Mammary epithelial cell (primary cell): ENCODE measurements at places on chromosomes 5 and 9. TPM values are rescaled to one million over a fixed set of nuclear protein-coding genes. Genes with fewer than 3 reads are reported as not detected.

EMB gene
- polyA plus RNA-seq: 34.7 TPM

SPINK7 gene
- not detected for polyA plus RNA-seq

ROPN1L gene
- polyA plus RNA-seq: 0.18 TPM

PCDHA4 gene
- not detected for polyA plus RNA-seq

DRD1 gene
- polyA plus RNA-seq: not detected

SLC28A3 gene
- 0.12 TPM for polyA plus RNA-seq

TAS2R1 gene
- polyA plus RNA-seq: not detected

RLN2 gene
- polyA plus RNA-seq: 0.67 TPM

FOXD4 gene
- 0.10 TPM for polyA plus RNA-seq

TRIM36 gene
- polyA plus RNA-seq: 3.5 TPM

CCDC183 gene
- 0.05 TPM for polyA plus RNA-seq

GABBR2 gene
- not detected for polyA plus RNA-seq

WNT8A gene
- polyA plus RNA-seq: not detected

ELOVL7 gene
- 5.6 TPM for polyA plus RNA-seq

WDR31 gene
- polyA plus RNA-seq: 1.3 TPM

SLIT3 gene
- polyA plus RNA-seq: 21.7 TPM

FAM169A gene
- polyA plus RNA-seq: 7.0 TPM

ADGRV1 gene
- polyA plus RNA-seq: 0.02 TPM

FAM200C gene
- polyA plus RNA-seq: 1.3 TPM

SPATA31C1 gene
- not detected for polyA plus RNA-seq

SLC6A18 gene
- not detected for polyA plus RNA-seq

SPATA6L gene
- 0.91 TPM for polyA plus RNA-seq

RUFY1 gene
- polyA plus RNA-seq: 15.6 TPM

SLC27A6 gene
- 2.5 TPM for polyA plus RNA-seq

PTGES gene
- 59.6 TPM for polyA plus RNA-seq

ARPC5L gene
- polyA plus RNA-seq: 76.4 TPM

VLDLR gene
- 14.5 TPM for polyA plus RNA-seq

SNCAIP gene
- polyA plus RNA-seq: not detected

BASP1 gene
- polyA plus RNA-seq: 60.4 TPM

WNK2 gene
- polyA plus RNA-seq: 0.01 TPM

MLANA gene
- not detected for polyA plus RNA-seq

FAM151B gene
- polyA plus RNA-seq: 0.17 TPM

PAEP gene
- not detected for polyA plus RNA-seq

ALDH7A1 gene
- 107 TPM for polyA plus RNA-seq

BNC2 gene
- 0.03 TPM for polyA plus RNA-seq

ADAMTS2 gene
- 0.01 TPM for polyA plus RNA-seq

TRMT10B gene
- 3.7 TPM for polyA plus RNA-seq

CD74 gene
- 7.4 TPM for polyA plus RNA-seq

ST8SIA4 gene
- not detected for polyA plus RNA-seq

OGN gene
- polyA plus RNA-seq: not detected

RASEF gene
- polyA plus RNA-seq: 1.1 TPM

RANBP3L gene
- polyA plus RNA-seq: not detected

C9orf78 gene
- polyA plus RNA-seq: 41.9 TPM

NR4A3 gene
- 0.03 TPM for polyA plus RNA-seq

PCDHB11 gene
- 0.01 TPM for polyA plus RNA-seq

C5orf58 gene
- not detected for polyA plus RNA-seq
